ENCODE measurements at places on chromosomes 7 and 10. TPM values are rescaled to one million over a fixed set of nuclear protein-coding genes. Genes with fewer than 3 reads are reported as not detected.

DNA sequence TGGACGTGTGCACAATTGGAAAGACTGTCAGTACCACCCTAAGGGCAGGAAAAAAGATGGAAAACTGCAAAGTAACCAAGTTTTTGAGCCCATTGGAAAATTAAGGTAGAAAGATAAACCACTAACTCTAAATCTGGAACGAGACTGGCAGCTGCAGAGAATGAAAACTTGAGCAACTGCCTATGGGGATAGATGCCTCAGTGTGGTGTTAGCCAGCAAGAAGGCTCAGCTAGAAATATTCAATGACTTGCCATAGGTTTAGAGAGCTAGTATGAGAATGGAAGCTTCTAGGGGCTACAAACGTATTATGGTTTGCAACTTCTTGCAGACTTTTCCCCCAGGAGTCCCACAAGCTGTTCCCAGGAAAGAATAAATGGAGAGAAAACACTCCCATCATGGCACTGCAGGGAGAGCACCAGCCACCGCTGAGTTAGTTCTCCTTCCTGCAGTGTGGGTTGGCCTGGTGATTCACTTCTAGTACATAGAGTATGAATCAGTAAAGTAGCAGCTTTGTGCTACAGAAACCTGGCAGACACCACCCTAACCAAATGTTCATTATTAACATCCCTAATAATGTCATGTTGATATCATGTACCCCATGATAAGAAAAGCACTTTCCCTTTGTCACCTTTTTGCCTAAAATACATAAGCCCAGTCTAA lies 372.4 kb upstream of the VWC2 start:
- H3K36me3 ChIP-seq: no peaks in the 10 kb centered on the region
- no peaks in the 10 kb centered on the region for H3K27me3 ChIP-seq
- H3K27ac ChIP-seq: no peak overlapping the region
- DNase-seq: no peak

DNA sequence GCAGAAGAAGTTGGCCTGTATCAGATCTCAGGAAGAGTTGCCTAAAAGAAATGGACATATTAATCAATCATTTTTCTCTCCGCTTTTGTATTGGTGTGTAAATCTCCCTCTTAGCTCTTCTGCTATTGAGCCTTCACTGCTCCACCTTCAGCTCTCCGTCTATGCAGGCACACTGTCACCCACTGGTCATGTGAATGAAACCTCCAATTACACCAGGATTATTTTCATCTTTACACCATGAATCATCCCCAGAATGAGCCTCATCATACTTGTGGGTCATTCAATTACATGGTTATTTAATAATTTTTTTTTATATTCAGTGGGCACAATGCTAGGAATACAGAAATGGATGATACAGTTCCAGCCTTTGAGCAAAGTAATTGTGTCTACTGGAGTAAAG lies 92.6 kb downstream of the LRRC4 start:
- H3K4me1 ChIP-seq: no peaks in the 10 kb centered on the region
- H3K27me3 ChIP-seq: no peaks in the 10 kb centered on the region
- peaks cover 8% of the 10 kb centered on the region for H3K36me3 ChIP-seq
- H3K4me3 ChIP-seq: no peak overlapping the region
- H3K27ac ChIP-seq: no peak overlapping the region
- DNase-seq: no peak

The SCART1 gene
- total RNA-seq: 3.7 TPM

The LRIT1 gene
- total RNA-seq: not detected

The CCDC146 gene
- 10.5 TPM for total RNA-seq
